A549 treated with ZK216348 at 1 μM for 4 hours (cell line): ENCODE measurements at places on chromosomes 7 and 10. TPM values are rescaled to one million over a fixed set of nuclear protein-coding genes. Genes with fewer than 3 reads are reported as not detected.

HOXA10 gene
- total RNA-seq: 7.3 to 8.9 TPM (median 7.7 TPM) in 5 replicates

ZNF117 gene
- 0.07 to 0.29 TPM (median 0.14 TPM) in 5 replicates for total RNA-seq

CAV2 gene
- total RNA-seq: 152 to 218 TPM (median 182 TPM) in 5 replicates

HDAC9 gene
- total RNA-seq: 0.05 to 0.40 TPM (median 0.19 TPM) in 5 replicates

JAKMIP3 gene
- total RNA-seq: 1.2 to 1.5 TPM (median 1.5 TPM) in 5 replicates

C10orf62 gene
- 0.15 TPM in 1 of 5 replicates, not detected in the others for total RNA-seq

DNAJB6 gene
- total RNA-seq: 98.5 to 150 TPM (median 106 TPM) in 5 replicates

ACTL6B gene
- not detected in 5 replicates for total RNA-seq

TEX36 gene
- total RNA-seq: not detected in 5 replicates

ZNF736 gene
- total RNA-seq: 0.03 TPM in 1 of 5 replicates, not detected in the others

TMEM139 gene
- total RNA-seq: 0.48 to 1.5 TPM (median 1.0 TPM) in 5 replicates

FAM24B gene
- 11.9 to 16.5 TPM (median 14.0 TPM) in 5 replicates for total RNA-seq

C10orf53 gene
- total RNA-seq: not detected in 5 replicates

GIMAP5 gene
- 0.24 TPM in 1 of 5 replicates, not detected in the others for total RNA-seq

PPP1R3A gene
- total RNA-seq: not detected in 5 replicates

OPALIN gene
- total RNA-seq: not detected in 5 replicates

SFRP4 gene
- total RNA-seq: 2.5 to 7.7 TPM (median 5.3 TPM) in 5 replicates

GNGT1 gene
- total RNA-seq: not detected in 5 replicates

DNAJC30 gene
- total RNA-seq: 8.1 to 11.1 TPM (median 9.7 TPM) in 5 replicates

ECD gene
- total RNA-seq: 24.2 to 33.2 TPM (median 26.3 TPM) in 5 replicates

PLEKHS1 gene
- 0.04 to 0.12 TPM (median 0.09 TPM) in 3 of 5 replicates, not detected in the others for total RNA-seq

NKX2-3 gene
- not detected in 5 replicates for total RNA-seq

SPDYE16 gene
- not detected in 5 replicates for total RNA-seq

HMX3 gene
- total RNA-seq: 0.14 TPM in 1 of 5 replicates, not detected in the others

FZD8 gene
- 3.2 to 7.0 TPM (median 6.1 TPM) in 5 replicates for total RNA-seq

SFTPA1 gene
- not detected in 5 replicates for total RNA-seq
